ENCODE measurements at places on chromosomes 3 and 15. TPM values are rescaled to one million over a fixed set of nuclear protein-coding genes. Genes with fewer than 3 reads are reported as not detected.

Gene SH2D7
- polyA plus RNA-seq, result not detected

Gene RLBP1
- not detected for polyA plus RNA-seq

Gene ZBTB20
- polyA plus RNA-seq, result 42.6 TPM

Gene MST1
- 1.3 TPM for polyA plus RNA-seq

Gene DET1
- 1.1 TPM for polyA plus RNA-seq

Gene CRTAP
- 88.0 TPM for polyA plus RNA-seq

Gene LRTM1
- polyA plus RNA-seq, result not detected

Gene PIGZ
- 2.1 TPM for polyA plus RNA-seq

Gene HDC
- polyA plus RNA-seq, result not detected

Gene LARP6
- polyA plus RNA-seq, result not detected

Gene TMCO5A
- not detected for polyA plus RNA-seq

All from IgD-negative memory B cell (primary cell).